ENCODE measurements at places on chromosomes 3 and 15. TPM values are rescaled to one million over a fixed set of nuclear protein-coding genes. Genes with fewer than 3 reads are reported as not detected.

GRCh38 chr3:123687286-123687685, 102.4 kb upstream of the HACD2 start:
- no peak for DNase-seq

DNA sequence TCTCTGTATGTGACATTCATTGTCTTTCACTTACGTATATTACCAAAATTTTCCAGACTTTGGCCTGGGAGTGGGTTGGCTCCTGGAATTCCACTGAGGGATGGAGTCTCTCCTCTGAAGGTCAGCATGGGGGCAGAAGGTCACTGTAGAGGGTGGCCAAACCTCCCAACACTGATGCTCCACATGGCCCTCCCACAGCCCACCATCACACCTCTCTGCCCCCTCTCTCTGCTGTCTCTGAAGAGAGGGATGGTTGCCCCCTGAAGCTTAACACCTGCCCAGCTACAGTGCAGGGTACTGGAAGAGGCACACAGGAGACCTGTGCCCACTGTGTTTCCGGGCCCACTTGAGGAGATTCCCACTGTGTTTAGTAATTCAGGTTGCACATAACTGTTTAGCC, 52.2 kb downstream of the CMTM6 start:
- DNase-seq: no peak

- no peak for DNase-seq
These were observed 280.8 kb upstream of the UBE2E2 start for GRCh38 chr3:22922317-22922716.

DNA sequence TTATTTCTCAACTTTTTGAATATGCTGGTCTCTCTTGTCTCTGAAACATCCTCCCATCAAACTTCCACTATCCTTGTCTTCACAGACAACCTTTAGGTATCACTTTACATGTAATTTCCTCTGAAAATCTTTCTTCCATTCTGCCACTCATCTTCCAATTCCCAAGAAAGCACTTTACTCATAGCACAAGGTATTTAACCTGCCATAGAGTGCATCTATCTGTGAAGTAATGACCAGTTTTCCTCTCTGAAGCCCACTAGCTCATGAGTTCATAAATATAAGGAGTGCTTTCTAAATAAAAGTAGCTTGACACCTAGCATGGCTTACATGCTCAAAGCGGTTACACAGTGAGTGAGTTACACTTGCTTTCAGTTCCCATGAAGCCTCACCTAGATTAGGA, 160.7 kb upstream of the CMC1 start:
- no peak for DNase-seq

GRAMD1C gene
- total RNA-seq: 0.21 TPM
